ENCODE measurements at places on chromosomes 16 and 17. TPM values are rescaled to one million over a fixed set of nuclear protein-coding genes. Genes with fewer than 3 reads are reported as not detected.
A peak's percentile ranks its signal among the peaks of the same experiment; 100 is the strongest.

The SAMD14 gene
- total RNA-seq, result not detected

The CIBAR2 gene
- not detected for total RNA-seq

The PLLP gene
- 15.5 TPM for total RNA-seq

The IL34 gene
- 7.4 TPM for total RNA-seq

The FAM20A gene
- 4.0 TPM for total RNA-seq

The SULT1A4 gene
- total RNA-seq, result 2.9 TPM

The CDH15 gene
- total RNA-seq, result not detected

The OTOP3 gene
- total RNA-seq, result 7.1 TPM

GRCh38 chr17:81564778-81565177 is 12.6 kb upstream of the FAAP100 start:
- peaks cover 25% of the 10 kb centered on the region for H3K4me1 ChIP-seq
- H3K27ac ChIP-seq, result no peak overlapping the region
- DNase-seq, result no peak

GRCh38 chr16:884232-884631 is 83.7 kb upstream of the GNG13 start:
- H3K27ac ChIP-seq, result no peak overlapping the region
- no peak for DNase-seq
- no peaks in the 10 kb centered on the region for H3K27me3 ChIP-seq
- H3K4me3 ChIP-seq, result no peak overlapping the region
- H3K4me1 ChIP-seq, result peaks cover 4% of the 10 kb centered on the region
- no peaks in the 10 kb centered on the region for H3K36me3 ChIP-seq

GRCh38 chr16:23699100-23699499 is 13.9 kb downstream of the ERN2 start:
- H3K27ac ChIP-seq, result peak overlapping the region; percentile 3
- no peaks in the 10 kb centered on the region for H3K36me3 ChIP-seq
- no peaks in the 10 kb centered on the region for H3K27me3 ChIP-seq
- DNase-seq, result no peak

- no peaks in the 10 kb centered on the region for H3K4me1 ChIP-seq
- no peaks in the 10 kb centered on the region for H3K36me3 ChIP-seq
- DNase-seq, result no peak
- H3K27ac ChIP-seq, result no peak overlapping the region
- no peaks in the 10 kb centered on the region for H3K27me3 ChIP-seq
Measured at GRCh38 chr17:62665599-62665998, 38.1 kb downstream of the MRC2 start.

- H3K36me3 ChIP-seq, result no peaks in the 10 kb centered on the region
- H3K27me3 ChIP-seq, result no peaks in the 10 kb centered on the region
- peak within 1 kb of the TSS; percentile 99 for H3K27ac ChIP-seq
- H3K4me3 ChIP-seq, result peak within 1 kb of the TSS; percentile 88
- DNase-seq, result no peak
Measured at GRCh38 chr17:81859906-81860755, at the start of gene P4HB. TSS of gene P4HB (minus strand) at chr17:81860535. CDS start at chr17:81860471, 64 bp downstream.

GRCh38 chr17:8887834-8888703 is 20.6 kb upstream of the PIK3R6 start:
- DNase-seq, result no peak
- H3K27ac ChIP-seq, result no peak overlapping the region
- no peaks in the 10 kb centered on the region for H3K27me3 ChIP-seq
- no peaks in the 10 kb centered on the region for H3K4me1 ChIP-seq
- H3K4me3 ChIP-seq, result no peak overlapping the region

DNA sequence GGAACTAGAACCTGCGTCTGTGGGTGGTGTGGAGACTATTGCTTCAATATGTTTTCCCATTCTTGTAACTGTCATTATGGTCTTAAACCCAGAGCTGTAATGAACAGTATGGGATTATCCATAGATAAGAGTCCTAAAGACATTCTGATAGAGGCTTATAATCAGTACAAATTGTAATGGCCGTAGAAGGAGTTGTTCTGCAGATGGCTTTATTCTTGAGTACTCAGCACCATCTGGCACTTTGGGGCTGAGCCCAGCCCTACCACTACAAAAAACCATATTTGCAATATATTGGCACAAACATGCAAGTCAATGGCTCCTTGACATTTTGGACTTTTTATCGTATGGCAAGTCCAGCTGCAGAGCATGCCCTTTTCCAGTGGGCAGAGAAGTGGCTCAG is 150.0 kb downstream of the HS3ST4 start:
- no peak overlapping the region for H3K4me3 ChIP-seq
- DNase-seq, result no peak
- H3K27ac ChIP-seq, result no peak overlapping the region
- peaks cover 6% of the 10 kb centered on the region for H3K4me1 ChIP-seq
- no peaks in the 10 kb centered on the region for H3K27me3 ChIP-seq

GRCh38 chr16:22353191-22353919 is 21.1 kb downstream of the CDR2 start:
- H3K36me3 ChIP-seq, result no peaks in the 10 kb centered on the region
- H3K27ac ChIP-seq, result peak overlapping the region; percentile 14
- H3K4me3 ChIP-seq, result no peak overlapping the region
- H3K4me1 ChIP-seq, result peaks cover 10% of the 10 kb centered on the region
- no peaks in the 10 kb centered on the region for H3K27me3 ChIP-seq

GRCh38 chr17:48554412-48555257 is 9.7 kb upstream of the HOXB2 start:
- peak overlapping the region; percentile 91 for H3K27ac ChIP-seq
- peaks cover 25% of the 10 kb centered on the region for H3K36me3 ChIP-seq
- peaks cover 19% of the 10 kb centered on the region for H3K4me1 ChIP-seq
- H3K4me3 ChIP-seq, result peak overlapping the region; percentile 50
- DNase-seq, result no peak

- H3K27me3 ChIP-seq, result no peaks in the 10 kb centered on the region
- H3K36me3 ChIP-seq, result no peaks in the 10 kb centered on the region
- H3K4me1 ChIP-seq, result peaks cover 8% of the 10 kb centered on the region
- no peak for DNase-seq
Measured at GRCh38 chr17:77824780-77825280, 133.7 kb upstream of the TNRC6C start.

DNA sequence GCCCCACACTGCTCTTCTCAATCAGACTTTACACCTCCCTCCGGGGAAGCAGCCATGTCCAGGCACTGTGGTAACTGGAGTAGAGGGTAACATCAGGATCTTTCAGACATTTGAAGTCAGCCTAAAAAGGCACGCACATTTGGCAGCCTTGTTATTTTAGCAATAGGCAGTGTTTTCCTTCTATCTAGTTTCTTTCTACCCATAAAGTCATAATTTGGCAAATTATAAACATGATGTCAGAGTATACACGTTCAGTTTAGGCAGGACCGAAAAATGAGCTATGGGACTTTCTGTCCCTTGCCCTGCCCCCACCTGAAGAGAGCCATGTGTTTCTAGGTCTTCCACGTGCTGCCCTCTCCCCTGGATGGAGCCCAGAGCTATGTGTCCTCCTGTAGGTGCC is 21.1 kb downstream of the NARF start:
- no peak for DNase-seq
- H3K27me3 ChIP-seq, result no peaks in the 10 kb centered on the region
- no peak overlapping the region for H3K4me3 ChIP-seq
- H3K27ac ChIP-seq, result no peak overlapping the region
- no peaks in the 10 kb centered on the region for H3K4me1 ChIP-seq
- H3K36me3 ChIP-seq, result peaks cover 43% of the 10 kb centered on the region

GRCh38 chr16:10371592-10371991 is 14.3 kb upstream of the ATF7IP2 start:
- H3K4me1 ChIP-seq, result no peaks in the 10 kb centered on the region
- H3K4me3 ChIP-seq, result no peak overlapping the region
- no peaks in the 10 kb centered on the region for H3K36me3 ChIP-seq
- no peaks in the 10 kb centered on the region for H3K27me3 ChIP-seq
- DNase-seq, result no peak
- no peak overlapping the region for H3K27ac ChIP-seq

DNA sequence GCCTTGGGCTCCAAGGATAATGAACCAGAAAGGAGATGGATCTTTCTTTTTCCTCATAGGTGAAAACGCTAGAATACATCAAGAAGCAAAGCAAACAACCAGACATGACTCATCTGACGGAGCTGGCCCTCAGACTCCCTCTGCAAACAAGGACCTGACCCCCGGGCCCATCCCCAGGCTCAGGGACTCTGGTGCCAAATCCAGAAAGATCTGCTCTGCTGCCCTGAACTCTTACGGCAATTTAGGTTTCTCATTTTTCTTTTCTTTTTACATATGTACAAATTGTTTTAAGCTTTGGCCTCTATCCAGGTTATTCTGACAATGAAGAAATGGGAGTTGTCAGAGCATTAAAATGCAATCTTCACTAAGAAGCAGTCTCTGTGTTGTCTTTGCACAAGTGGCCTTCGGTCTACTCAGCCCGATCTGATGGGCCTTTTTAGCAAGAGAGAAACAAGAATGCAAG is 17.7 kb downstream of the KNOP1 start:
- H3K4me3 ChIP-seq, result no peak overlapping the region
- peak overlapping the region; percentile 71 for H3K27ac ChIP-seq
- DNase-seq, result no peak
- no peaks in the 10 kb centered on the region for H3K27me3 ChIP-seq

GRCh38 chr17:72699545-72699944 is 392.9 kb downstream of the SLC39A11 start:
- no peak overlapping the region for H3K27ac ChIP-seq
- DNase-seq, result no peak

GRCh38 chr16:87065446-87066132 is 251.6 kb downstream of the C16orf95 start:
- H3K4me3 ChIP-seq, result no peak overlapping the region
- no peak overlapping the region for H3K27ac ChIP-seq
- no peaks in the 10 kb centered on the region for H3K27me3 ChIP-seq
- no peak for DNase-seq
- no peaks in the 10 kb centered on the region for H3K4me1 ChIP-seq
- no peaks in the 10 kb centered on the region for H3K36me3 ChIP-seq

GRCh38 chr17:41617698-41618097 is 5.1 kb upstream of the KRT16 start:
- H3K27me3 ChIP-seq, result no peaks in the 10 kb centered on the region
- H3K36me3 ChIP-seq, result no peaks in the 10 kb centered on the region

DNA sequence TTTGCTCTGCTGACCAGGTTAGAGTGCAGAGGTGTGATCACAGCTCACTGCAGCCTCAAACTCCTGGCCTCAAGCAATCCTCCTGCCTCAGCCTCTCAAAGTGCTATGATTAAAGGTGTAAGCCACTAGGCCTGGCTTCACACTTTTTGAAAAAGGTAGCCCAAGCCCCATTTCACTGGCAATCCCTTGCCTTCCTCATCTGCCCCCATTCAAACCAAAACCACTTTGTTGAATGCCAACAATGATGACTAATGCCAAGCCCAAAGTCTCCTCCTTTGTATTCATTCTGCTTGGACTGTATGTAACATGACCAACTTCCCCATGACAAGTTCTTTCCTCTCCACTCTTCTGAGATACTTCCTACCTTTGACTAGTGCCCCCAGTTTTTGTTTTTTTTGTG is 33.1 kb downstream of the N4BP1 start:
- peaks cover 65% of the 10 kb centered on the region for H3K4me1 ChIP-seq
- no peak overlapping the region for H3K27ac ChIP-seq
- no peaks in the 10 kb centered on the region for H3K36me3 ChIP-seq
- DNase-seq, result no peak
- no peaks in the 10 kb centered on the region for H3K27me3 ChIP-seq

DNA sequence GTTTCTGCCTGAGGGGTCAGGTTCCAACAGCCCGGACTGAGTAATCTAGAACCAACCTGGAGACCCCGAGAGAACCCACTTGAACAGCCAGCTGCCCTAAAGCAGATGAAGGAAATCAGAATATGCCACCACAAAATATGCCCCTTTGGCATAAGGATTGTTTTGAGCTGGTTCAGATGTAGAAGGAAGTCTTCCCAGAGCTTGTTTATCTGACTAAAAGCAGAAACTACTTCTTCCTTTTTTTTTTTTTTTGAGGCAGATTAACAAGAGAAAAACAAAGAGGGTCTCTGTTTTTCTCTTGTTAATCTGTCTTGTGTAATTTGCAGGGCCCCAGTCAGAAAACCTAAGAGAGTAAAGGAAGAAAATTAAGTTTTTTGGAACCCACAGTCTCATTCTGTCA is 53.0 kb downstream of the PECAM1 start:
- H3K4me3 ChIP-seq, result no peak overlapping the region
- peaks cover 34% of the 10 kb centered on the region for H3K4me1 ChIP-seq
- H3K27me3 ChIP-seq, result no peaks in the 10 kb centered on the region
- no peak for DNase-seq
- no peak overlapping the region for H3K27ac ChIP-seq

- H3K4me1 ChIP-seq, result no peaks in the 10 kb centered on the region
- H3K27ac ChIP-seq, result no peak overlapping the region
- no peaks in the 10 kb centered on the region for H3K27me3 ChIP-seq
- H3K36me3 ChIP-seq, result no peaks in the 10 kb centered on the region
Measured at GRCh38 chr16:47958726-47959125, 197.1 kb downstream of the ABCC12 start.

GRCh38 chr16:25192096-25192495 is 24.7 kb upstream of the AQP8 start:
- no peaks in the 10 kb centered on the region for H3K27me3 ChIP-seq
- no peak for DNase-seq
- no peaks in the 10 kb centered on the region for H3K4me1 ChIP-seq

- DNase-seq, result no peak
- H3K27ac ChIP-seq, result no peak overlapping the region
- no peaks in the 10 kb centered on the region for H3K27me3 ChIP-seq
- H3K4me3 ChIP-seq, result no peak overlapping the region
- peaks cover 27% of the 10 kb centered on the region for H3K4me1 ChIP-seq
Measured at GRCh38 chr17:78137392-78138203, 7.0 kb downstream of the TMC8 start.

GRCh38 chr16:80976946-80977345 is 29.7 kb downstream of the CMC2 start:
- peaks cover 60% of the 10 kb centered on the region for H3K36me3 ChIP-seq
- peaks cover 4% of the 10 kb centered on the region for H3K4me1 ChIP-seq
- H3K27me3 ChIP-seq, result no peaks in the 10 kb centered on the region
- DNase-seq, result no peak

- no peak overlapping the region for H3K4me3 ChIP-seq
- H3K27ac ChIP-seq, result no peak overlapping the region
- H3K4me1 ChIP-seq, result peaks cover 27% of the 10 kb centered on the region
- H3K36me3 ChIP-seq, result no peaks in the 10 kb centered on the region
- no peak for DNase-seq
Measured at GRCh38 chr17:48747445-48748363, 19.2 kb upstream of the HOXB13 start.

DNA sequence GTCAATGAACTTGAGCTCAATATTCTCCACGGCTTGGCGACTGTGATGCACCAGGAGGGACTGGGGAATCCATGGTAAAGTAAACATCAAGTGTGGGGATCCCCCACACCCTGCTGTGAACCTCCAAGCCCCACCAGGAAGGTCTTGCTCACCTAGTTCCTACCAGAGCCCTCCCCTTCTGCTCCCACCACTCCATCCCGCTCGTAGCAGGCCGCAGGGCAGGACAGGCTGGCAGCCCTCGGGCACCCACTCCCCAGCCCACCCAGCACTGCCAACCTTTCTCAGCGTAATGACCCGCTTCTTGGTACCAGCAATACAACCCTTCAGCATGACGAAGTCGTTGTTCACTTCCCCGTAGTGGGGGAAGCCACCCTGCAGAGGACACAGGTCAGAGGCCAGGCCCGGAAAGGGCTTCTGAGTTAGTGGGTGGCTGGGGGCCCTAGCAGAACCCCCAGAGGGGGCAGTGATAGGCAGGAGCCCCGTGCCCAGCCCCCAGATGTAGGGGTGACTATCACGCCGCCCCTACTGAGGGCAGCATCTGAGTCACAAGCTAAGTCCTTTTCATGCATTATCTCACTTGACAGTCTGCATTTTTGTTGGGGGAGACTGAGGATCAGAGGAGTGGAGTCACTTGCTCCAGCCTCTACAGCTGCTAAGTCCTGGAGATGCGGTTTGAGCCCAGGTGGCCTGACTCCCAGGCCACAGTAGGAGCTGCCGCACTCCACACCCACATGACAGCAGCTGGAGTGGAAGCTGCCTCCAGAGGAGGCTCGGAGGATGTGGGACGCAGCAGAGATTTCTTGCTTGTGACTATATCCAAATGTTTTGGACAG is 2.8 kb upstream of the MSRB1 start:
- H3K27me3 ChIP-seq, result no peaks in the 10 kb centered on the region
- no peak for DNase-seq
- H3K27ac ChIP-seq, result no peak overlapping the region
- H3K4me3 ChIP-seq, result no peak overlapping the region

Data from esophagus squamous epithelium (tissue), 5 donors.